Urinary bladder (tissue), 4 donors: ENCODE measurements at places on chromosomes 13 and 19.
A peak's percentile ranks its signal among the peaks of the same experiment; 100 is the strongest.

DNA sequence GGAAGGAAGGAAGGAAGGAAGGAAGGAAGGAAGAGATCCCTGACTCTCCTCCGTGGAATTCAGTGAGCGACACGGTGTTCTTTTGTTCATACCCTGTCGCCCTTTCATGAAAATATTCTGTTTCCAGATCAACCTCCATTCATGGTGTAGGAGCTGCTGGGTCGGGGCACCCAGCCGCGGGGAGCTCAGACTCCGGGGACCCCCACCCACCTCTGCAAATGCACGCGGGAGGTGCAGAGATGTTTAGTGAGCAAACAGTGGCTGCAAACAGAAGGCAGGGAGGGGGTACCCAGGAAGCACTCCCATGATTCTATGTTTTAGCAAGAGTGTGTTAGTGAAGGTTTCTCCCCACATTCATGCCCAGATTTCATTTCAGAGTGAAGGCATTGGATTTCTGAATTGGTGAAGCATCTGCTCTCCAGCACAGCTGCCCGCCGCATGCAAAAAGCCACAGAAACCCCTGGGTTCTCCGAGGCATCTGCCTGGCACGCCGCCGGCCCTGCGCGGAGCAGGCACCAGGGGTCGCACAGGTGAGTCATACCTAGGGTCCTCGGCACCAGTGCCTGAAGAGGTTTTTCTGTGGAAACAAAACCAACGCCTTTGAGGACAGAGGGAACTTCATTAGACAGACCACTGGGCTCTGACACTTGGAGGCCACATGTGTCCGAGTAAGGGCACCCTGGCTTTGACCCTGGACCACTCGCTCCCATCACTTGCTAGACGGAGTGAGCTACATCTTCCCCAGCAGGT, 80.6 kb downstream of the ZNF557 start:
- no peak for DNase-seq

DNA sequence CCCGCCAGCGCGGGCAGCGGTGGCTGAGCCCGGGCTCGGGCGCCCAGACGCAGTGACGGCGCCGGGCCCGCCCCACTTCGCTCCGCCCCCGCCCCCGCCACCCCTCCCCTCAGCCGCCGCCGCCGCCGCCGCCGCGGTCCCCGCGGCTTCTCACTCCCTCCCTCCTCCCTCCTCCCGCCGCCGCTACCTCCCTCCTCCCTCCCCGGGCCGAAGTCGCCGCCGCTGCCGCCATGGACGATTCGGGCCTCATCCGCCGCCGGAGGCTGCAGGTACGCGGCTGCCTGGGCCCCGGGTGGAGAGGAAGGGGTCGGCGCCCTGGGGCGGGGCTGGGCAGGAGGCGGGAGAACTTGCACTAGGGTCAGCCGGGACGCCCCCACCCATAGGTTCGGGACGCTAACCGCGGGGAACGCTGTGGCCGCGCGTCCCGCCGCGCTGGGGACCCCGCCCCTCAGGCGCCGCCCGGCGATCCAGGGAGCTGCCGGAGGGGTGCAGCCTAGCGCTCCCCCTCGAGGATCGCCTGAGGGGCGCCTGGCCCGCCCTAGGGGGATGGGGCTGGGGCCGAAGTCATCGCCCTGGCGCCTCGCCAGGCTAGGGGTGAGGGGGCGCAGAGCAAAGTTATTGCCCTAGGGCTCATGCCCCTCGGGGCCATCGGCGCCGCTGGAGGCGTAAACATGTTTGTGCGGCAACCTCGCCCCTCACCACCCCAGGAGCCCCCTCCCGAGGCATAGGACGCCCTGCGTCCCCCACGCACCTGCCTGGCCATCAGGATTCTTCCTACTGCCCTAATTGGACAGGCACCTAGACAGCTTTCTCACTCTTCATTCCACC, 427 bp downstream of the RTBDN start:
- no peak for DNase-seq

DNA sequence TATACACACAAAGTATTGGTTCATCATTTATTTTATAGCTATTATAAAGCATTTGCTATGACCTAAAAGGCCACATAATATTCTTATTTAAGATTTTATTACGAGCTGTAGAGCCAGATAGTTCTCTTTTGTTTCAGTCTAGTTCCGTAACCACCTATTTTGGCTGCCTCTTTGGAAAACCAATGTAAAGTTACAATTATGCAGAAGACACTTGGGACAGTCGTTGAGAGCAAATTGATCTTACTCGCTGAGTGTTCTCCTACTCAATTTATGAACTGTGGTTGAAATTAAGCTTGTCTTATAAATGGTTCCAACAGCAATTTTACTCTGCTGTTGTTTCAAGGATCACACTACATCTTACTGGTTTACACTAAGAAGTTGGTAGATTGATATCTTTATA, 122.3 kb downstream of the SLC7A1 start:
- no peak for DNase-seq

- no peak for DNase-seq
These were observed 9.9 kb upstream of the ACSBG2 start for GRCh38 chr19:6125571-6125989.

GRCh38 chr13:44153496-44153895, 220.1 kb upstream of the SERP2 start:
- no peak for DNase-seq

DNA sequence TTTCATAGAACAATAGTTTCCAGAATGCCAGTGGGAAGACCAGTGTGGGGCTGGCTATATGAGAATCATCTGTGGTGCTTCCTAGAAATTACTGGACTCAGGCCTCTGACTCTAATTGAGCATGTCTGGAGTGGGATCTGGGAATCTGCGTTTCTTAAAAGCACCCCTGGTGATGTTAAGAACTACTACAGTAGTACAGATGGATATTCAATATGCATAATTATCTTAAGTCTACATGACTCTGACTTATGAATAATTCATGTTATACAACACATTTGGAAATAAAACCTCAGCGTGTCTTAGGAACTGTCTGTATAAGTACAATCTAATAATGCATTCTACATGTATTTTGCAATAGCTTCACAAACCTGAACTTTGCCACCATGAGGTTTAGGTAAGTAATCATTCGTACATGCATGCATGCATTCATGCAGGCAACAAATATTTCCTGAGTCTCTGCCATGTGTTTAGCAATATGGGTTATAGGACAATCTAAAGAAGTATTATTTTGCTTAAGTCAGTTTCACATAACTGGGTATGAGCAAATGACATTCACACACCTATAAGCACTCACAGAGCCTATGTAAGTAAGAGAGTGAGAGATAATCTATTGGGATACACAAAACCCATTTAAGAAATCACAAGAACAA, 62.0 kb downstream of the EPSTI1 start:
- DNase-seq, result no peak

DNA sequence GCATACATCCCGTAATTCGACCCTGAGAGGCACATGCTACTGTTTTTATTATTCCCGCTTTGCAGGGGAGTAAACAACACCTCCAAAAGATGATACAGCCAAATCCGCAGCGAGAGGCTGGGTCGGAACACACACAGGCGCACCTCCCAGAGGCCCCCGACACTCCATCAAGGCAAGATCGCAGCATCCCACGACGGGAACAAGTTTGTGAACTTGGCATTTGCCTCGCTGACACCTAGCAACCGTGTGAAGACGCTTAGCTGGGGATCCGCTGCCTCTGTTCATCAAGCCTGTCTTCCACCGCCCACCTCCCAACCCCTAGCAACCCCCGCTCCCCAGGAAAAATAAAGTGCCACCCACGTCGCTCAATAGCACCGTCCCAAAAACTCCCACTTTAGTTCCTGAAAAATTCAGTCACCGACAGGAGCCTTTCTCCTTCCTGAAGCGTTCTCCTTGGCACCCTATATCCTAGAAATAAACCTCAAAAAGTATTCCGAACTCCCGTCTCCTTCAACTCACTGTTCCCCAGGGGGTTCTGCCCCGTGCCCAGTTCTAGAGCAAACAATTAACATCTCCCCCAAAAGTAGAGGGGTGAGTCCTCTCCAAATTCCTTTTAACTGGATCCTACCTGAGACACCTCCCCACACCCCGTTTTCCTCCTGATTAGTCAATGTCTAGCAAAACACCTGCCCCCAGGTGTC, 1.7 kb downstream of the GNG7 start:
- no peak for DNase-seq

GRCh38 chr13:24678151-24678550, 2.1 kb upstream of the ATP12A start:
- no peak for DNase-seq

- DNase-seq, result no peak
These were observed 34.9 kb downstream of the DNAJC15 start for GRCh38 chr13:43058318-43058674.

DNA sequence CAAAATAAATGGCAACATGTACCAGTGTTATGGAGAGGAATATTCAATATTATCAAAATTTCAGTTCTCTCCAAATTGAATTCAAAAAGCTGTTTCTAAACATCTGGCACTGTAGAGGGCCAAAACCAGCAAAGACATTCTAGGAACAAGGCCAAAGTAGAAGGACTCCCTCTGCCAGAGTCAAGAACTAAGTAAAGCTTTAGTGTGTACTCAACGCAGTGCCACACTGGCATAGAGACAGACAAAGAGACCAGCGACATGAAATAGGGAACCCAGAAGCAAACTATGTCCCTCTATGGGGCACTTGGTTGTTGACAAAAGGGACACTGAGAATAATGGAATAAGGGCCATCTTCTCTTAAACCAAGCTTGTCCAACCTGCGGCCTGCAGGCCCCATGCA, 15.6 kb downstream of the SCGB2B2 start:
- DNase-seq, result no peak

DNA sequence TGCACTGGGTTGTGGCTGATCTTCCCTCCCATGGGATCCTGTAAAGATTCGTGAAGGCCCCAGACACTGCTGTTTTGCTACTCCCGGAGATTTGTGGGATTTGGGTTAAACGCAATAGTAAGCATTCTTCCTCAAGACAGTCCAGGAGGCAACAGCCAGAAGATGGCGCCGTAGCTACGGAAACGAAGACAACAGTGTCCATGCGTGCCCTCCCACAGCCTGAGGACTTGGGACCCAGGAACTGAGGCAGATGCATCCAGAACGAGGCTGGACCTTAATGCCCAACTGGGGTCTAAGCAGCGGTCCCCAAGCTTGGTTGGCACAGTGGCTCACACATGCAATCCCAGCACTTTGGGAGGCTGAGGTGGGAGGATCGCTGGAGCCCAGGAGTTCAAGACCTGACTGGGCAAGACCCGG, 57.6 kb upstream of the ZNF507 start:
- DNase-seq, result peak; percentile 47

GRCh38 chr19:30812099-30812678, 440.0 kb downstream of the ZNF536 start:
- DNase-seq, result no peak

DNA sequence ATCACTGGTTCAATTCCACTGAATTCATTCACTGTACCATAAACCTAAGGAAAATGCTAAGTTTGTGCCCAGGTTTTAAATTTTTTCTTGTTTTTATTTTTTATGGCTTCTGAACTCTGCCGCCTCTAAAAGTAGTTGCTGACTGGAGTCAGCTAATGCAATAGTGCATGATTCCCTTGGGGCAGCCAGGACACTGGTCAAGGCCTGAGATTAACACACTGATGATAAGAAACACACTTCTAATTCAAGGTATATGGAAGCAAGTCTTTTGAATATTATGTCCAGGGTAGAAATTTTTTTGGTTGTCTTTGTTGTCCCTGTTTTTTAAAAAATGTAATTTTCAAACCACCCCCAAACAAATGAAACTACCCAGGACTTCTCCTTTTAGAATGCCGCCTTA, 72.2 kb downstream of the CDADC1 start:
- DNase-seq, result no peak

DNA sequence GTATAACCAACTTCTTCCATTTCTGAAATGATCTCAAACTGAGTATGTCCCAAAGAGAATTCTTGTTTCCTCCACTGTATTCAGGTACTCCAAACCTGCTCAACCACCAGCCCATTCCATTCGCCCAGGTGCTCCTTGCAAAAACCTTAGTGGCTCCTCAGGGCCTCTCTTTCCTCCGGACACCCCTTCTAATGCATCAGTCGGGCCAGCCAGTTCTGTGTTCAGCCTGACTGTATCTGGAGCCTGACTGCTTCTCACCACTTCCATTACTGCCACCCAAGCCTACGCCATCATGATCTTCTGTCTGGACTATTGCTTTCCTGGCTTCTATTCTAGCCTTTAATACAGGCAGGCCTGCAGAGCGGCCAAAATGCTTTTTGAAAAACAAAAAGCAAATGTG, 1.5 kb downstream of the PHF11 start:
- no peak for DNase-seq

DNA sequence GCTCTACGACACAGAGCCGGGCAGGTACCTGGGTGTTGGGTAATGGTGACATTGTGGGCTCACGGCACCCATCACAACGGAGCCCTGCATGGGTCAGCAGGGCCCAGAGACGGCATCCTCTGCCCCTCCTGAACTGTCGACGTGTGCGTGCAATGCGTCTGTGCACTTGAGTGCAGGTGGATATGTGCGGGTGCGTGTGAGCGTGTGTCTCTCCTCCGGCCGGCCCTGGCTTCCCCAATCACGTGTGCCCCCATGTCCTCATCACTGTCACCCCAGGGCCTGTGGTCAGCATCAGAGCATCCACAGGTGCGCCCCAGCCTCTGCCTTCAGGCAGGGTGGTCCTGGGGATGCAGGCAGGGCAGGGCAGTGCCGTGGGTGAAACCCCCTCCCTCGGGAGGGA, 37.2 kb upstream of the TPM4 start:
- no peak for DNase-seq

GRCh38 chr13:58852076-58852475, 1220.5 kb downstream of the PCDH17 start:
- no peak for DNase-seq

DNA sequence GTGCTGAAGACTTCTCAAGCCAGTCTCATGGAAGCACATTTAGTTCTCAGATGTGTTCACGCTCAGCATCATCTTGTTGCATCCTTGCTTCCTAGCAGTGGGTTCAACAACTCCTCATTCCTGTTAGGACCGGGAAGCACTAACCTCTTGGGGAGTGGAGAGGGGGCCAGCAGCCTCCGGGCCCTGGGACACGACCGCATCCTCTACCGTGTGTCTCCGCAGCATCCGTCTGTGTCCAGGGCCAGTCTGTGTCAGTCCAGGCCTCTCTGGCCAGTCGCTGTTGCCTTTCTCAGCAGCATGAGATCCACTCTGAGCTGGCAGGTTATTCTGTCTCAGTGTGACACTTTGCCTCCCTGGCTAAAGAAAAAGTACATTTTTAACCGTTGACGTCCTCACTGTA, 17.0 kb downstream of the PDCD5 start:
- DNase-seq, result no peak

GRCh38 chr13:40136896-40137295, 481.4 kb downstream of the COG6 start:
- no peak for DNase-seq
